ENCODE measurements at places on chromosomes 11 and 22.
A peak's percentile ranks its signal among the peaks of the same experiment; 100 is the strongest.

DNA sequence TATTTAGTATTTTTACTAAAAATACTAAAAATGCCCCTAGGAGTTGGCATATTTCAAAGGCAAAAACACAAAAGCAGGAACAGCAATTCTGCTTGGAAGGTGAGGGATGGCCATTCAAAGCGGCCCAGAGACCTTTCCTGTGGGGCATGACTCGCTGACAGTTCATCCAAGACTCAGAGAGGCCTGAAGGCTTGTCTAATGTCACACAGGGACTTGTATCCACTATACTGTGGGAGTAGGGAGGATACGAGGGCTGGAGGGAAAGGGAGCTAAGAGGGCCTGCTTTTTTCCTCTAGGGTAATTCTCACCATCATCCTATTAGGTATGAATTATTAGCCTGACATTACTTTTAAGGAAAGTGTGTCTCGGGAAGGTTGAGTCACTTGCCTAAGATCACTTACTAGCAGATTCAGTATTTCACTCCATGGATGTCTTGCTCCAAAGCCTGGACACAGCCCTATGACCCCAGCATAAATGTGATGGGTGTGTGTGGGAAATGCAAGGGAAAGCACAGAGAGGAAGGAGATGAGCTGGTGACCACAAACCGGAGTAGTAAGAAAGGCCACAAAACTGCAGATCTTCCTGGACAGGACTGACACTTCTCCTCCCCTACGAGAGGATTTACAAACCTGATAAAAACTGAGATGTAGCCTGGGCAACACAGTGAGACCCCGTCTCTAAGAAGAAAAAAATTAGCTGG lies 16.7 kb upstream of the UCP3 start:
- peak; percentile 54 for DNase-seq

DNA sequence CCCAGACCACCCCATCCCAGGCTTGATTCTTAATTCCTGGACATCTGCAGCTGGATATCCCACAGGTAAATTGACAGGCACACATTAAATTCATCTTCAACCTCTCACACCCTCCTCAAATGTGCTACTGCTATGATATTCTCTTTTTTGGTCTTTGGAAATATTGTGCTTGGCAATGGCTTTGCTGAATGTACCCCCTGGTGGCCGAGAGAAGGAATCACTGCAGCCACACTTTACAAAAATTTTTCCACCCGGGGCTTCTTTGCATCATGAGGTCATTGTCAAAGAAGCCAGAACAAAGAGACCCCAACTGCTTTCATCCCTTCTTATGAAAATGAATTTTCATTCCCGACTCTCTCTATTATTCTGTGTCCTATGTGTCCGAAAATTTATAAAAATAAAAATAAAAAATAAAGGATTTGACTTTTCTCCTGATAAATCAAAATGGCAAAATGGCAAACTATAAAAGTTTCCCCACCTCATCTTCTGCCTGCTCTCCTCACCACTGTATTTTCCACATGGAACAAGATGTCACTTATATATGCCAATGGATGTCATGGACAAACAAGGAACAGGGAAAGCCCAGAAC lies 15.0 kb upstream of the CYB5R2 start:
- no peak for DNase-seq

- DNase-seq: no peak
These were observed 61.9 kb downstream of the ARHGEF12 start for GRCh38 chr11:120398132-120398531.

- DNase-seq: no peak
These were observed 29.9 kb upstream of the GRAMD4 start for GRCh38 chr22:46590334-46590733.

DNA sequence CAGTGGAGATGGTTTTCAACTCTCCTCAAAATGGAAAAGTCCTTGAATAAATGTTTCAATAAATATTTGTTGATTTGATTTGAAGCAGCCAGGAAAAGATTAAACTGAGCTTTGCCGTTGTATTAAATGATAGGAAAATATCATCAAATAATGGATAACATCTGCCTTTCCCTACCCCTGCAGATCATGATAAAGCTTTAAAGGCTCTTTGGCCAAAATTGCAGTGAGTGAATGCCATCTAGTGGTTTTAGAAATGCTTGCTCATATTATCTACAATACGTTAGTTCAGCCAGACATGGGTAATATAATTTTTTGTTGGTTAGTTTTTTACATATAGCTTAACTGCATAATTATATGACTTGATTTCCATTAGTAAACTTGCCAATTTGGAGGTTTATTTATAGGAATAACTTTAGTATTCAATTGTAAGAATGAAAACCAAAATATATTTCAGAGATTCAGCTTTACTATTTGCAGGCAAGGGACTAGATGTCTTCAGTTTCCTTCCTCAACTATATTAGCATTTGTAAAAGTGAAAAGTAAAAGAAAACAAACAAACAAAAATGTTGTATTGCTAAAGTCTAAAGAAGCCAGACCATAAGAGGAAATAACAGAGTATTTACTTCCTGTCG lies 159.2 kb downstream of the MSANTD4 start:
- no peak for DNase-seq

DNA sequence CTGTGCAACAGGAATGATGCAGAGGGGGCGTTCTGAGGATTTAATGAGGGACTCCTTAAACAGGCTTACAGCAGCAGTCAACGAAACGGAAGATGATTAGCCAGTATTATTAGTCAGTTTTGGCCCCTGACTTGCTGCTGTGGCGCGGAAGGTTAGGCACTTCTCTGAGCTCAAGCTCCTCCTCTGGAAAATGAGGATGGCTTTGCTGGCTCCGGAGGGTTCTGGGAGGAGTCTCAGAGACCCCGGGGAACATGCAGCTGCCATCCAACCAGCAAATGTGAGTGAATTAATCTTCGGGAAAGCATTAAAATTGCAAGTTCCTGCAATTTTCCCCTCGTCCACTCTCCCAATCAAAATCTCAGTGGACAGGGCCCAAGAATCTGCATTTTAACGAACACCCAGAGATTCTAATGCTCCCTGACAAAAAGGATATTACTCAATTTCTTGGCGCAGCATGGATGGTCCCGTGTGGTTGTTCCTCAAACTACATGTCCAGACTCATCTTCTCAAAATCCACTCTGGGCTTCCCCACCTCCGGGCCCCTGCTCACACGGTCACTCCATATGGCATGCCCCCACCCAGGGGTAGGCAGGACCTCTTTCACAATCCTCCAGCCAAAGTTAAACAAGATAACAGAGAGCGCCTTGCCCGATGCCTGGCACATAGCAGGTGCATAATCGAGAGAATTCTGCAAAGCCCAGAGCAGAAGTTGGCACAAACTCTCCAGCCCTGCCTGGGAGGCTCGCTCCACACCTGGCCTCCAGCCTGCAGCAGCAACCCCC lies 6.4 kb downstream of the ELFN2 start:
- DNase-seq: no peak

DNA sequence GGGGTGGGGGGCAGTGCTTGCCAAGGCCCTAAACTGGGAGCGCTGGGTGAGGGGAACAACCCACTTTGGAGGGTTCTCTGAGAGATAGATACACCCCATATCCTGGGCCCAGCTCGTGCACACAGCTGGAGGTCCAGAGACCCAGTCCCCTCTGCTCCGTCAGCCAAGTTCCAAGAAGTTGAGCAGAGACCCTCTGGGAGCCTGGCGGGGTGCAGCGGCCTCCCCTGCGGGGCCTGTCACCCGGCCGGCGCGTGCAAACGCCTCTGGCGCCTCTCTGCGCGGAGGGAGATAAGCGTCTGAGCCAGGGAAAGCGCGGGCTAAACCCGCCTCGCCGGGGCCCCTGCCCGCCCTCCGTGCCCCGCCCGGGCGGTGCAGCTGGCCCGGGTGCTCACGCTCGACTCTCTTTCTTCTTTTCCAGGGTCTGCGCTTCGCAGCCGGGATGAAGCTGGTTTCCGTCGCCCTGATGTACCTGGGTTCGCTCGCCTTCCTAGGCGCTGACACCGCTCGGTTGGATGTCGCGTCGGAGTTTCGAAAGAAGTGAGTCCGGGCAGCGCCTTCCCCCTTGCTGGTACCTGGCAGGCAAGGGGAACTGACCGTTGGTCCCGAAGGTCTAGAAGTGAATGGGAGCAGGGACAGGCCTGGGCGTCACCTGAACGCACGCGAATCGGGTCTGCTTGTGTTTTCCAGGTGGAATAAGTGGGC lies 540 bp downstream of the ADM start:
- no peak for DNase-seq

- DNase-seq: no peak
These were observed 459.6 kb downstream of the TBC1D22A start for GRCh38 chr22:47221840-47222615.

DNA sequence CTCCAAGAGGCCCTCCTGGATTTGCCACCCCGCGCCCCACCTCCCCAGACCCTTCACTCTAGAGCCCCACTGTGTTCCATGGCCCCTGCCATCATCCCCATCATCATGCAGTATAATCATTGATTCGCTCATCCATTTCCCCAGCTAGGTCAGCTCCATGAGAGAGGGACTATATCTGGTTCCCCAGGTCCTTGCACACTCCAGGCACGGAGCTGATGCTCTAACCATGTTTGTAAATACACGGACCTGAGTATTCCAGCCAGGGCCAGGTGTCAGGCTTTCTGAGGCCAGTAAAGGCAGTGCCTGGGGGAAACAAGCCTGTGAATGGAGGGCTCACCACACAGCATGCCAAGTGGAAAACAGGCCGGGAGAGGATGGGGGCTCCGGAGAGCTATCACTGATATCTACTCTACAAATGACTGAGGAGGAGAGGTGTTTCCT lies 27.1 kb upstream of the OAF start:
- DNase-seq: no peak

GRCh38 chr11:126115816-126116331 lies 53.2 kb upstream of the CDON start:
- no peak for DNase-seq

- DNase-seq: no peak
These were observed 110.1 kb downstream of the RPL27A start for GRCh38 chr11:8792710-8793109.

- DNase-seq: no peak
These were observed 11.1 kb downstream of the NEAT1 start for GRCh38 chr11:65433657-65434056.

DNA sequence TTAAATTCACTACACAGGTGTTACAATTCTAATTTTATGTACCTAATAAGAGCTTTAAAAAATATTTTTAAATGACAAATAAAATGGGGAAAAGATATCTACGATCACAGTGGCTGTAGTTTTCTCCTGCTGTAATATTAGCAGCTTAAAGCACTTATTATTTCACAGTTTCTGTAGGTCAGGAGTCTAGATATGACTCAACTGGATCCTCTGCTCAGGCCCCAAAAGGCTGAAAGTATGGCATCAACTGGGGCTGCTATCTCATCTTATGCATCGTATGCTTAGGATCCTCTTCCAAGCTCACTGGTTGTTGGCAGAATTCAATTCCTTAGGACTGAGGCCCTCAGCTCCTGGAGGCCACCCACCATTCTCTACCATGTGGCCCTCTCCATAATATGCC lies 12.8 kb downstream of the FBXO3 start:
- DNase-seq: no peak

GRCh38 chr22:28115426-28115825 lies 196.4 kb upstream of the PITPNB start:
- DNase-seq: no peak

- DNase-seq: peak; percentile 49
These were observed 2.1 kb downstream of the TOLLIP start for GRCh38 chr11:1307163-1307870.

DNA sequence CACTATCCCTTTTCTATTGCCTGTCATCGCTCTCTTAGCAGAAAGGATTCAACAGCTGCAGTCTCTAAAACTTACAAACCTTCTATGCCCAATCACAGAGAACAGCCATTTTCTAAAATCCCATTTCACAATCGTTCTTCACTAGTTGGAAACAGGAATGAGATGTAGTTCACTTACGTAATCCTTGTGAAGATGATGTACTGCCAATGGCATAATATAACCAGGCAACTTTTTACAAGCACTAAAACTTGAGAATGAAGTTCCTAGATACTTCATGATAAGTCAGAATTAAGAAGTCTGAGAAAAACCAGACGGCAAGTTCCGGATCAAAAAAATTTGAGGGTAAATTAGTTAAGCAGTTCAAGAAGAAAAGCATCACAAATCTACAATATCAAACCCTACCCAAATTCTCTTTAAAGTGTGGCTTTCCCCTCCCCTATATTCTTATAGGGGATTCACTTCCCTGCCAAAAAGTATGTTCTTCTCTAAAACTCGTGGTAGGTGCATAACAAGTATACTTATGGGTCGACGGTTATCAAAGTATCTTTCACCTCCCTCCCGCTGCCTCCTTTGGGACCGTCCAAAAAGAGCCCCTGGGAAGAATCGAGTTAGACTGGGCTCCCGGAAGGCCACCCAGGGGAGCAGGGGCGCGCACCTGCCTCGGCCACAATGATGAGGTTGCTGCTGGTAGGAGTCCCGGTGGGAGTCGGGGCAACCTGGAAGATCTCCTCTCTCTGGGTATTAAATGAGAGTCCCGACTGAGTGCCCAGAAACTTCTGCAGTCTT lies 666 bp downstream of the MSANTD4 start:
- no peak for DNase-seq

- DNase-seq: no peak
These were observed 133.2 kb downstream of the IGLL1 start for GRCh38 chr22:23446796-23447350.

GRCh38 chr11:59891781-59892181 lies 13.2 kb downstream of the OOSP3 start:
- DNase-seq: no peak

- no peak for DNase-seq
These were observed 260.8 kb downstream of the LARGE1 start for GRCh38 chr22:33659448-33659847.

GRCh38 chr11:67020949-67021348 lies 2.0 kb upstream of the SYT12 start:
- DNase-seq: no peak

- no peak for DNase-seq
These were observed 29.3 kb downstream of the LINC01488 start for GRCh38 chr11:69510471-69511357.

GRCh38 chr11:106717222-106717621 lies 301.1 kb downstream of the GUCY1A2 start:
- DNase-seq: no peak

- DNase-seq: no peak
These were observed 419 bp downstream of the ANKRD54 start for GRCh38 chr22:37843741-37844089.

GRCh38 chr22:29842740-29843139 lies 4.7 kb upstream of the ASCC2 start:
- no peak for DNase-seq

- no peak for DNase-seq
These were observed 7.0 kb downstream of the DRD4 start for GRCh38 chr11:643849-644738.

Measured in CD4-positive, alpha-beta T cell treated with Interferon gamma for 1 hour (primary cell).